ENCODE measurements at places on chromosomes 11 and 22. TPM values are rescaled to one million over a fixed set of nuclear protein-coding genes. Genes with fewer than 3 reads are reported as not detected.

- no peak overlapping the region for H3K27ac ChIP-seq
- peaks cover 18% of the 10 kb centered on the region for H3K4me1 ChIP-seq
- no peaks in the 10 kb centered on the region for H3K27me3 ChIP-seq
- no peak overlapping the region for H3K4me3 ChIP-seq
- H3K36me3 ChIP-seq = peaks cover 6% of the 10 kb centered on the region
- DNase-seq = no peak
These were observed 79.1 kb upstream of the LINC01488 start for GRCh38 chr11:69402251-69402887.

GRCh38 chr11:72831521-72832300 is 17.5 kb downstream of the ATG16L2 start:
- no peak overlapping the region for H3K4me3 ChIP-seq
- no peaks in the 10 kb centered on the region for H3K27me3 ChIP-seq
- H3K4me1 ChIP-seq = peaks cover 48% of the 10 kb centered on the region
- no peak for DNase-seq

DNA sequence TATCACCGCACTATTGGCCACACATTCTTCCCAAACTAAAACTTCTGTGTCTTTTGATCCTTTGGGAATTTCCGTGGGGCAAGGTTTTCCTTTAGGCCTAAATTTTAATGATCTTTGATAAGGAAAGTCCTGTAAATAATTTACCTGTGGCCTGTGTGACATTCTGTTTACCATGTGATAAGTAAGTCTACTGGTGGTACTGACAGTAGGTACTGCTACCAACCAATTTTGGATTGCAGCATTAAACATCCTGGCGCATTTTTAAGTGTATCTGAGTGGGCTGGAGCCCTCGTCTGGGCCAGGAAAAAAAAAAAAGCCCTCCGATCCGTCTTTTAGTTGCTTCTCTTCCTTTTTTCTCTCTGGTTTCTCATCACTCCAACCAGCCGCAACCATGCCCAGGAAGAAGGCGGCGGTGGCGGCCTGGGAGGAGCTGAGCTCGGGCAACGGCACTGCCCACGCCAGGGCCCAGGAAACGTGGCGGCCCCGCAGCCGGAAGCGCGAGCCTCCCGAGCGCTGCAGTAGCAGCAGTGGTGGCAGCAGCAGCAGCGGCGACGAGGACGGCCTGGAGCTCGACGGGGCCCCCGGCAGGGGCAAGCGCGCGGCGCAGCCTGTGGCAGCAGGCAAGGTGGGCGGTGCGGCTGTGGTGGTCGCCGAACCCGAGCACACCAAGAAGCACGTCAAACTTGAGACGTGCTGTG is 33.6 kb downstream of the ASRGL1 start:
- H3K4me3 ChIP-seq = no peak overlapping the region
- H3K36me3 ChIP-seq = no peaks in the 10 kb centered on the region
- H3K27me3 ChIP-seq = no peaks in the 10 kb centered on the region
- no peak overlapping the region for H3K27ac ChIP-seq

GRCh38 chr11:109933126-109933525 is 160.1 kb upstream of the ZC3H12C start:
- no peaks in the 10 kb centered on the region for H3K4me1 ChIP-seq
- no peak overlapping the region for H3K4me3 ChIP-seq
- DNase-seq = no peak
- no peaks in the 10 kb centered on the region for H3K36me3 ChIP-seq
- peaks cover 5% of the 10 kb centered on the region for H3K27me3 ChIP-seq

SCGB1A1 gene
- not detected for total RNA-seq

DNA sequence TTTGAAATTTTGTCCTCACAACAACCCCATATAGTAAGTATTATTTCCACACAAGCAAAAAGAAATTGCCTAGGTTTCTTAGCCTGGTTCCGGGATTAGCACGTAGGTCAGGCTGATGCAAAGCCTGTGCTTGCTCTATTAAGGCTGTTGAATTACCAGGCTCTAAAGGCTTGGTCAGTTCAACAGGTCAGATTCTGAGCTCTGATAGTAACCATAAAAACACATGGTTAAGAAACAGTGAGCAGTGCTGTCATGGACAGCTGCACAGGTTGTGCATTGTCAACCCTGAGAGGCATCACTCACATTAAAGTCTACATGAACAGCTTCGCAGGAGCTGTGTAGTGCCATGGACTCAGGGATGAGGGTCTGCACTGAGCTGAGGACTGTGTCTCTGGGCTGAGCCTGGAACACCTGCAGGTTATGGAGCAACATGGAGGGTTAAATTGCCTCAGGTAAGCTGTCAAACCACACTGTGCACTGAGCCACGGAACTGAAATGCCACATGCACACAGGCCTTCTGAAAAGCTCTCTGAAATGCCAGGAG is 98.0 kb downstream of the PIWIL4 start:
- peaks cover 6% of the 10 kb centered on the region for H3K27me3 ChIP-seq
- DNase-seq = no peak
- no peaks in the 10 kb centered on the region for H3K4me1 ChIP-seq
- H3K27ac ChIP-seq = no peak overlapping the region

DNA sequence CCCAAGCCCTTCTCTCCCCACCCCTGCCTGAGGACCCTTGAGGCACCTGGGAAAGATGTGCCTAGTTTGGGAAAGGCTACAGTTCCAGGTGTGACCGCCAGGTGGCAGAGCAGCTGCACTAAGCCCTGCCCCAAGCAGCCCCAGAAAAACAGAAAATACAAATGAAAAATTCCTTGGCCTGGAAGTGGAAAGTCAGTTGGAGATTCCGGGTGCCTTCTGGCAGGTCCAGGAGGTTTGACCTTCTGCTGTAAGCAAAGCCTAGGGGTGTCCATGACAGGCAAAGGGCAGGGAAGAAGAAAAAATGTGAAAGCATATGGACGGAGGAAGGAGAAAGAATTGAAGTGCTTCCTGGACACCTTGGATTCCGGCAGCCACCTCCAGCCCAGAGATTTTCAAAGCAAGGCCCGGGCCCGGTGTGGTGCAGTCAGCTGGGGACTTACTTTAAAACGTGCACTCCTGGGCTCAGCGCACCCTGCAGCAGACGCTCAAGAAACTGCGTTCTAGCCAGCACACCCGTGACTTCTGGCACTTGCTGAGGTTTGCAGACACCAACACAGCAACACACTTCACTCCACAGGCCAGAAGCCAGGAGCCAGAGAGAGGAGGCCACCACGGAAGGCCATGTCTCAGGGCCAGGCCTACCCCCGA is 37.3 kb upstream of the SLC22A12 start:
- H3K4me1 ChIP-seq = peaks cover 22% of the 10 kb centered on the region
- no peak overlapping the region for H3K4me3 ChIP-seq

GDPD4 gene
- not detected for total RNA-seq

DNA sequence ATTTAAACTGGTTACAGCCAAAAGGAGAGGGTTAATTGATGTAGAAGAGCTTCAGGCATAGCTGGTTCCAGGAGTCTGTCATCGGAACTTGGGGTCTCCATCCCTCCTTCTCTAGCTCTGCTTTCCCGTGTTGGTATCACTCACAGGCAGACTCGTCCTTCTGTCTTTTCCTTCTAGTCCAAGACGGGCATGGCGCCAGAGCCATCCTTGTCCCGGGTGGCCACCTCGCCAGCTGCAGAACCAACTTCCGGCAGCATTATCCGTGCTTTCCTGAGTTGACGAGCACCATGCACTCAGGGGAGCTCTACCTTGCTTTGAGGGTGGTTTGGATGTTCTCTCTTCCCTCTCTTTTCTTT is 14.7 kb downstream of the LINC01488 start:
- H3K4me1 ChIP-seq = peaks cover 18% of the 10 kb centered on the region
- H3K27ac ChIP-seq = peak overlapping the region; percentile 36
- peak; percentile 69 for DNase-seq
- H3K36me3 ChIP-seq = no peaks in the 10 kb centered on the region

KRTAP5-9 gene
- 0.36 TPM for total RNA-seq

DNA sequence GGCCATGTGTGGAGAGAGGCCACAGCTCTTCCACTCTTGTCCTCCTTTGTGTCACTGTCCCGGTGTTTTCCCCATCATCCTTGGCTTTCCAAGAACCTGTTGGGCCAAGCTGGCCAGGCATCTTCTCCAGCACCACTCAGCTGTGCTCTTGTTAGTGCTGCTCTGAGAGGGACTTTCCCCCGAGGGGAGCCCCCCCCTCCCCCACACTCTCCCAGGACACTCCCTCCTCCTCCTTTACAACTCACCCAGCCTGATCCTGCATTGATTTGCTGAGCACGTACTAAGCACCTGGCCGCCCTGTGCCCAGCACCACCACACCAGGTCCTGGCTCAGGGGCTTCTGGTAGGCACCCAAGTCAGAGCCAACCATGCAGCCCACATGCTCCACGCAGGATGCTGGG is 13.2 kb downstream of the TP53AIP1 start:
- peaks cover 31% of the 10 kb centered on the region for H3K27me3 ChIP-seq
- H3K4me1 ChIP-seq = peaks cover 7% of the 10 kb centered on the region
- no peak overlapping the region for H3K4me3 ChIP-seq
- peak overlapping the region; percentile 49 for H3K27ac ChIP-seq

DNA sequence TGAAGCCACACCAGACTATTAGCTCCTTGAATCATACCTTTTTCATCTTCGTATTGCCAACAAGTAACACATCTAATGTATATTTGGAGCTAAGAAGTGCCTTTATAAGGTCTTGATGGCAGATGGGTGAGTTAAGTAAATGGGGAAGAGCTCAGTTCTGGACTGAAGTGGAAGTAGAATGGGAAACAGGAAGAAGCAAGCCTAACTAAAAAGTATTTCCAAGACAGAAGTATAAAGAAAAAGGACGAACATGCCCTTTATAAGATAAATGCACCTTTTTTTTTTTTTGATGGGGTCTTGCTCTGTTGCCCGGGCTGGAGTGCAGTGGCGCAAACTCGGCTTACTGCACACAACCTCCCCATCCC is 14.5 kb downstream of the CRTAM start:
- H3K4me3 ChIP-seq = no peak overlapping the region
- H3K36me3 ChIP-seq = no peaks in the 10 kb centered on the region
- H3K4me1 ChIP-seq = peaks cover 31% of the 10 kb centered on the region
- H3K27me3 ChIP-seq = no peaks in the 10 kb centered on the region
- no peak for DNase-seq

CHRNA10 gene
- 1.2 TPM for total RNA-seq

DNA sequence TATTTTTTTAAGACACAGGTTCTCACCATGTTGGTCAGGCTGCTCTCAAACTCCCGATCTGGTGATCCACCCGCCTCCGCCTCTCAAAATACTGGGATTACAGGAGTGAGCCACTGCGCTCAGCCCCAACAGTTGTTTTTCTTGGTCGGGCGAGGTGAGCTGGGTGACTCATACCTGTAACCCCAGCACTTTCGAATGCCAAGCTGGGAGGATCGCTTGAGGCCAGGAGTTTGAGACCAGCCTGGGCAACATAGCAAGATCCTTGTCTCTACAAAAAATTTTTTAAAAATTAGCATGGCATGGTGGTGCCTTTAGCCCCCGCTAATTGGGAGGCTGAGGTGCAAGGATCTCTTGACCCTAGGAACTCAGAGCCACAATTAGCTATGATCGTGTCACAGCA is 7.0 kb upstream of the NF2 start:
- H3K4me1 ChIP-seq = peaks cover 1% of the 10 kb centered on the region
- no peaks in the 10 kb centered on the region for H3K27me3 ChIP-seq
- no peak overlapping the region for H3K4me3 ChIP-seq

SHISAL1 gene
- total RNA-seq = 7.5 TPM

DNA sequence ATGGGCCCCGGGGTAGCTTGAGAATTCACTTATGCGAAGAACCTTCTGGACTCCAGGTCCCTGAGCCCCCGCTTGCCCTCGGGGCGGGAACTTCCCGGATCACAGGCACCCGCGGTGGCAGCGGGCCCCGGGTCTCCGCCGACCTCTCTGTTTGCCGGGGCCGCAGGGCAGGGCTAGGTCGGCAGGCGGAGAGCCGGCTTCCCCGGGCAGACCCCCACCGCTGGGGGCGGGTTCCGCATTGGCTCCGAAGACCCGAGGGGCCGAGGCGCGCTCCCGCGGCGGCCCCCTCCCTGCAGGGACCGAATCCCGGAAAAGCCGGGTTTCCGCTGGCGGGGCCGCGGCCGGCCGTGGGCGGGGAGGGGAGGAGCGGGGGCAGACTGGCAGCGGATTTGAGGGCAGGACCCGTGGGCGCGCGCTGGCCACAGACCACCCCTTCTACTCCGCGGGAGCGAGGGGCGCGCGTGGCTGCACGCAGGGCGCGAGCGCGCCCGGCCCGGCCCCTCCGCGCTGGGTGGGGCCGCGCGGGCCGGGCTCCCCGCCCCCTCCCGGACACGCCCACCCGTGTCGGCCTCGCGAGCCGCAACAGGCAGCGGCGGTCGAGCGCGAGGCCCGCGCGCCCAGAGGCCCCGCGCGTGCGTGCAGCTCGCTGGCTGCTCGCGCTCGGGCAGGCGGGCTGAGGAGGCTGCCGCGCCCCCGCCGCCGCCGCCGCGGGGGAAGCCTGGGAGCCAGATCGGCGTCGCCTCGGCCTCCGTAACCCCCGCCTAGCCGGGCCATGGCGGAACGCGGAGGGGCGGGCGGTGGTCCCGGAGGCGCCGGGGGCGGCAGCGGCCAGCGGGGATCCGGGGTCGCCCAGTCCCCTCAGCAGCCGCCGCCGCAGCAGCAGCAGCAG is at the start of gene PACS1:
Gene PACS1, plus strand, starts transcription at position 558 of the 889 bp plus-strand sequence. Its CDS starts 215 bp downstream, at position 773.
- peak within 1 kb of the TSS; percentile 92 for H3K27ac ChIP-seq
- H3K36me3 ChIP-seq = peaks cover 33% of the 10 kb centered on the region
- peak within 1 kb of the TSS; percentile 83 for H3K4me3 ChIP-seq
- no peak for DNase-seq
- H3K4me1 ChIP-seq = peaks cover 41% of the 10 kb centered on the region

DNA sequence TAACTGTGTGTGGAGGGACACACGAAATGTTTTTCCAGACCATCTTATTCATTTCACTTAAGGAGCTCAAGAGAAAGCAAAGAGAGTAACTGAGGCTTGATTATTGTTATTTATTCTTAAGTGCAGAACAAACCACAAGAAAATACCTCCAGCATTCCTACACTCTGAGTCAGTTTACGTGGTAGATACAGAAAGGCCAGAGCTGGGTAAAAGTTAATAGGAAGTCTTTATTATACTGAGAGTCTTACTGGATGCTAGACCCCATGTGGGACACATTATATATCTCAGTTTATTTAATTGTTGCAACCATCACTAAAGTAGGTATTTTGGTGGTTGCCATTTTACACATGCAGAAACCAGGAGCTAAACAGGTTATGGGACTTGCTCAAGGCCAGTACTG is 261.4 kb upstream of the POU2AF2 start:
- H3K27ac ChIP-seq = no peak overlapping the region
- DNase-seq = no peak
- peaks cover 5% of the 10 kb centered on the region for H3K4me1 ChIP-seq
- peaks cover 4% of the 10 kb centered on the region for H3K36me3 ChIP-seq

CHST1 gene
- total RNA-seq = 12.5 TPM

Data from chondrocyte (in vitro differentiated cells).